Cortex of kidney (tissue), 1 donor: ENCODE measurements at places on chromosomes 2 and 18.

DNA sequence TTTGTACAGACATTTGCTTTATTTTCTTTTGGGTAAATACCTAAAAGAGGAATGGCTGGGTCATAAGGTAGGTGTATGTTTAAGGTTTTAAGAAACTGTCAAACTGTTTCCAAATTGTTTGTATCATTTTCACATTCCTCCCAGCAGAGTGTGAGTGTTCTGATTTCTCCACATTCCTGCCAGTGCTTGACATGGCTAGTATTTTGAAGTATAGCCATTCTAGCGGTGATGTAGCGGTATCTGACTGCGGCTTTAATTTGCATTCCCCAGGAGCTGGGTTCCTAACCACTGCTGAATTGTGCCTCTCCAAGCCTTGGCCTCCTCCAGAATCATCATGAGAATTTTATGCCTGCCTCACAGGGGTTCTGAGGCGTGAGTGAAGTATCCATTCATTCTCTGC lies 61.8 kb upstream of the ARL4C start:
- no peak for DNase-seq

DNA sequence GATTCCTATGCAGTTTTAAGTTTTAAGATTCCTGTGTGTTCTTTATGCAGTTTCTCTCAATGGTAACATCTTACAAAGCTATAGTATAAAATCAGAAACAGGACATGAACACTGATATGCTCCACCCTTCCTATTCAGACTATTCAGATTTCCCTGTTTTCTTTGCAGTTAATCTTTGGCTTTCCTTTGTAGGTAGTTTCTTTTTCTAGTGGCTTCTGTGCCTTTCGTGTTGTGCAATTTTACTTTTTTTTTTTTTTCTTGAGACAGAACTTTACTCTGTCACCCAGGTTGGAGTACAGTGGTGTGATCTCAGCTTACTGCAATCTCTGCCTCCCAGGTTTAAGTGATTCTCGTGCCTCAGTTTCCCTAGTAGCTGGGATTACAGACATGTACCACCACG lies 94.9 kb upstream of the RNU4ATAC start:
- DNase-seq = no peak

GRCh38 chr2:218123986-218124385 lies 1.8 kb upstream of the CXCR2 start:
- no peak for DNase-seq

DNA sequence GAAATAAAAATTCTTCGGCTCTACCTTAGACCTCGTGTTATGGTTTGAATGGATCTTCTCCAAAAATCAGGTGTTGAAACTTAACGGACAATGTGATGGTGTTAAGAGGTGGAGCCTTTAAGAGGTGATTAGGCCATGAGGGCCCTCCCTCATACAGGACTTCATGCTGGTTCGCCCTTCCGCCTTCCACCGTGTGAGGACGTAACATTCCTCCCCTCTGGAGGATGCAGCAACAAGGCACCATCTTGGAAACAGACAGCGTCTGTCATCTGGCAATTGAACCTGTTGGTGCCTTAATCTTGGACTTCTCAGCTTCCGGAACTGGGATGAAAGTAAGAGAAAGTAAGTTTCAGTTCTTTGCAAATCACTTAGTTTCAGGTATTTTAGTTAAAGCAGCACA lies 126.3 kb upstream of the SPRED2 start:
- no peak for DNase-seq

DNA sequence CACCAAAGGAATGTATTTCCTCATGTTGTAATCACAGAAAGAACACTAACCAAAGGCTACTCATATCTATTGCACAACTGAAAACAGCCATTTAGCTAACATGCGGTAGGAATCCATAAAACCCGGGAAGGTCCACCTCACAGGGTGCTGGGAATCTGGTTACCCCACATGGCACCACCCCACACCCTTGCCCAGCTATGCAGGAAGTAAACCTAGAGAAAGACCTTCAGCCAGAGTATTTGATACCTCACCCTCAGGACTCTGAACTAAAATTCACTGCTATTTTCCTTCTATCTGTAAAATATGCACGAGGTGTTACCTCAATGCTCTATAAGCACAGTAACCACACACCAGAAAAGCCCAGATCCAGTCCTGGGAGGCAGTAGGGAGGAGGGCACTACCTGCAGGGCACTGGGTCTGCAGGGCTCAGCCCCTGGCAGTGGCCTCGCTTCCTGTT lies 45.8 kb downstream of the PTPN2 start:
- DNase-seq = no peak

DNA sequence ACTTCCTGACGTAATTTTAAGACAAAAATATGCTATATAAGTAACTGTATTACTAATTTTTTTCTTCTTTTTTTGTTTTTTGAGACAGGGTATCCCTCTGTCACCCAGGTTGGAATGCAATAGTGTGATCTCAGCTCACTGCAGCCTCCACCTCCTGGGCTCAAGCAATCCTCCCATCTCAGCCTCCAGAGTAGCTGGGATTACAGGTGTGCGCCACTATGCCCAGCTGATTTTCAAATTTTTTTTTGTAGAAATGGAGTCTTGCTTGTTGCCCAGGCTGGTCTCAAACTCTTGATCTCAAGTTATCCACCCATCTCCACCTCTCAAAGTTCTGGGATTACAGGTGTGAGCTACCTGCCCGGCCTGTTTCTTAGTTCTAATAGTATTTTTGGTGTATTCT lies 29.7 kb downstream of the TCF23 start:
- DNase-seq = no peak

GRCh38 chr18:58727776-58728500 lies 56.7 kb downstream of the MALT1 start:
- DNase-seq = no peak

GRCh38 chr2:173521450-173522192 lies 166.9 kb downstream of the CDCA7 start:
- no peak for DNase-seq

DNA sequence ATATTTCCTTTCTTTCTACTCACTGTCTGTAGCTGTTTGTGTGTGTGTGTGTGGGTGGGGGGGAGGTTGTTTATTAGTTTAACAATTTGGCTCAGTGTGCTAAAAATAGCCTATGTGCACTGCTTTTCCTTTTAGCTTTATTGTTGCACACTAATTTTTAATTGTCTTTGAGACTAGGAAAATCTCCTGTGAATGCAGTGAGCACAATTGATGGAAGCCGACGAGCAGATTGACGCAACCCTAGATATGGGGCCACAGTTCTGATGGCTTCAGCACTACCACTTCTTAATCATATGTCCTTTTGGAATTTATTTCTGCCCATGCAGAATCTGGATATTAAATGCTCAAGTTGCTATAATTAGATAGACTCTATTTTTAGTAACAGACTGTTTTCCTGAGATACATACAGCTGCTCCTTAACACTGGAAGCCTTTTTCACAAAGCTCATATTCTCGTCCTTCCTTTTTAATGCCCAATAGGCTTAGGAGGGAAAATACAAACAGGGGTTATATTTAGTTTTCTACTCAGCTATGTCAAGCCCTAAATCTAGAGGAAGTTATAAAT lies 109.1 kb downstream of the IRS1 start:
- no peak for DNase-seq

DNA sequence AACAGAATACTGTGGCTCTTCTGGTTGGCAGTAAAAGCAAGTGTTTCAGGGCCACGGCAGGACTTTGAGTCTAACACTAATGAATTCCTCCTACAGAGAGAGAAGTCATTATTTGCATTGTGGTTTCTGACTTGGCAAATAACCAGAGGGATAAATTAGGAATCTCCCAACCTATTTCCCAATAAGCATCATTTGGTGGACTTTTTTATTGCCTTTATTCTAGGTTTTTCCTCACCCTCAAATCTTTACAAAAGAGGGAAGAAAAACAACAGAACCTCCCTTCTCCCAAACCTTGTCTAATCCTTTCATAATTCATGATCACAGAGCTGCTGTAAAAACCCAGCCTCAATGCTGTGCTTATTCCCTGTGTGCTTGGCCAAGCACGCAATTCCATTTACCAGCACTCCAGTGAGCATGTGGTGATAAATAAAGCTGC lies 179.7 kb downstream of the AGPS start:
- no peak for DNase-seq

- no peak for DNase-seq
Measured at GRCh38 chr2:191625016-191625415, 52.9 kb upstream of the NABP1 start.
